CD8-positive, alpha-beta memory T cell (primary cell): ENCODE measurements at places on chromosomes 7 and 10.

DNA sequence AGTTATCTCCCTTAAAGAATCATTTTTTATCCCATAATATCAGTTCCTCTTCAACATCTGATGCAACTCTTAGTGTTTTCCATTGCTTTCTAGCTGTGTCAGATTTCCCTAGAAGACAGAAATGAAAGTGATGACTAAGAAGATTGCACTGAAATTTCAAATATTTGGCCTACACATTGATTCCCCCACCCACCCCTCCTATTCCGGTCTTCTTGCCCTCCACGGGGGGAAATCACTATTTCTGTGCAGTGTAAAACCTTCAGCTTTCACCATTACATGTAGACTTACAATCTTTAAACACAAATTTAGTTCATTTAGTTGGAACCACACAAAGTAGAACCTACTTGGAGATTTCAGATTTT lies 63.7 kb upstream of the IL6 start:
- no peak for DNase-seq

DNA sequence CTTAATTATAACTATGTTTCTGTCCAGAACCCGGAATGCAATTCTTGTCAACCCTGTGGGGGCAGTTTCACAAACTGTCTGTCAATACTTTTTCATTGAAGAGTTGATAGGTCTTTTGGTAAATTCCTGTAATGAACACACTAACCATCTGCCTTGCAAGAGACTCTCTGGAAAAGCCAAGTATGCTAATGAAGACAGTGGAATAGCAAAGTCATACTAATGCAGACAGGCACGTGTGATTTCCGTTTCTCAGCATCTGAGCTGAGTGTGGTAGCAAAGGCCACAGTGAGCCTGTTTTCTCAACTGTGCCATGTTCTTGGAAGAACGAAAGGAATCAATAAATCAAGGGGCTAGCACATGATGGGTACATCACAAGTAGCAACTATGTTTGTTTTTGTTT lies 494.1 kb upstream of the NRP1 start:
- DNase-seq, result no peak

- DNase-seq, result no peak
Measured at GRCh38 chr7:91112902-91113341, 151.3 kb upstream of the FZD1 start.

GRCh38 chr7:5869691-5870090 lies 10.9 kb upstream of the OCM start:
- DNase-seq, result no peak
